ENCODE measurements at places on chromosomes 5 and 9. TPM values are rescaled to one million over a fixed set of nuclear protein-coding genes. Genes with fewer than 3 reads are reported as not detected.

DNA sequence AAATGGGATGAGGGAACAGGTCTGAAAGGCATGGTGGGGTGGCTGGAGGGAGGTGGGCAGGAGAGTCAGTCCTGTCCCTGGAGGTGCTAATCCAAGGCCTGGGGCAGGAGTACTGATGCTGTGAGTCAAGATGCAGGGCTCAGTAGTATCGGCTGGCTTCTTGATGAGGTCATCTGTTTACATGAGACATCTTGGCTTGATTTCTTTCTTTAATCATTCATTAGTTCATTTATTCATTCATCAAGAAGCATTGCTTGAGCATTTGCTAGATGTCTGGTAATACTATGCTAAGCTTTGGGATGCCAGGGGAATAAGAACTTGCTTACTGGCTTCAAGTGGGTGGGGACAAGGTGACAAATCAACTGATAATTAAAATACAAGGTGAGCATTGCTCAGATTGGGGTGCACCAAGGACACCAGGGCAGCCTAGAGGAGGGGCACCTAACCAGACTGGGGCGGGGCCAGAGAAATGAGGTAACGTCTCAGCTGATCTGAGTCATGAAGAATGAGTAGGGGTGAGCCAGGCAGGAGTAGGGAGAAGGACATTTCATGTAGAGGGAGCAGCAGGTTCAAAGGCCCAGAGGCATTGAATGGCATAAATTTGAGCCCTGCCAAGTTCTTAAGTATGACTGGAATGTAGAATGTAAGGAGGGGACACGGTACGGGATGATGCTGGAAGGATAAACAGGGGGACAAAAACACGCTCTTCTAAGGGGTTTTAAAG, 88.8 kb downstream of the EGFLAM start:
- DNase-seq: no peak

DNA sequence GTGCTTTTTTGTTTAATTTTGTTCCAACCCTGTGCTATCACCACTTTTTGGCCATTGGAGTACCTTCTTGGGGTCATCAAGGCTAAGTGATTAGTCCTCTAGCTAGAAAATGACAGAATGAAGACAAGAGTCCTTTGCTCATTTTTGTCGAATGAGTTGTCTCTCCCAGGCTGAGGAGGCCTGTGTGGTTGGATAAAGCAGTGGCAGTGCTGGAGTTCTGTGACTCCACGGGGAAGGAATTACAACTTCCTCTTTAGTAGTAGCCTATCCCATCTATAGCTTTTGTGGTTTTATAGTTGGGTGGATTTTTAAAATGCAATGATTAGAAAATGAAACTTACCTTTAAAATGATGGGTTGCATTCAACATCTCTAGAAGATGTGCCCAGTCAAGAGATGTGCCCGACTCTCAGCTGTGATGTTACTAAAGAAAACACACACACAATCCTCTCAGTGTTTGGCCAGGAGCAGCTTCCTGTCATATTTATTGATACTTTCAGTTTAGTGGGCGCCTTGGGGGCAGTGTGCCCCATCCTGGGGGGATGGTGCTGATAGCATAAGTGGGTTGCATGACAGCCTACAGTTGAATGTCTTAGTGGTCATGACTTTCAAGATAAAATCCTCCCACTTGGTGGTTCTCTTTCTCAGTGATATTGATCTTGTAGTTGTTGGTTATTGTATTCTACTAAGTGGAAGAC, 11.9 kb downstream of the OTULINL start:
- DNase-seq: no peak

Gene SLC36A3
- not detected for total RNA-seq

Gene CER1
- not detected for total RNA-seq

Gene DMRTA1
- total RNA-seq: 0.74 TPM

DNA sequence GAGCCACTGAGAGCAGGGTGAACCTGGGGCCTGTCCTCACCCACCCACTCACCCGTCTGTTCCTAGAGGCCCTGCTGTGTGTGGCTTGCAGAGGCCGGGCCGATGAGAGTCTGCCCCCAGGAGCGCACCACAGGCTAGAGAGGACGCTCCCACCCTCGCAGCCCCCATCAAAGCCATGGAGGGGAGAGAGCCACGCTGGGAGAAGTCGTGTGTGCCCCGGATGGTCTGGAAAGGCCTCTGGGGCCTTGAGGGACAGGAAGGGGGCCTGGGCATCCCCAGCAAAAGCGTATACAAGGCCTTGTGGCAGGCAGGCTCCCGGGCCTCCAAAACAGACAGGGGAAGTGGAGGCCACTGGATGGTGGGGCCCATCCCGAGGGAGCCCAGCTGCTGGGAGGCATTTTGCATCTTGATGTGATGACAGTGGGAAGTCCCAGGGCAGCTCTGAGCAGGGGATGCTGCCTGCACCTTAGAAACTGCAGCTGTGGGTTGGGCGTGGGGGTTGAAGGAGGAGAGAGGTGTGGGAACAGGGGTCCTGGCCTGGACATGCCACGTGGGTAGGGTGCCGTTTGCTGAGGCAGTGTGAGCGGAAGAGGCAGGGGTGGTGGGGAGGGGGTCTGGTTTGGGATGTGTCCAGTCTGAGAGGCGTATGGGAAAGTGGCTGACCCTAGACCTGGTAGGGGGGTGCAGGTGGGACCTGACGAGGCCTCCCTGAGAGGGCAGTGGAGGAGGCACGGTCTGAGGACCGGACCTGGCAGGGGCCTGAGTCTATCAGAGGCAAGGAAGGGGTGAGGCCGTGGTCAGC, 43.0 kb upstream of the NOTCH1 start:
- DNase-seq: no peak

Gene SOHLH1
- total RNA-seq: not detected

Gene IFNB1
- not detected for total RNA-seq

GRCh38 chr9:13755551-13755950, 476.1 kb upstream of the MPDZ start:
- DNase-seq: no peak
